Left cardiac atrium (tissue), 4 donors: ENCODE measurements at places on chromosomes 1 and 21. TPM values are rescaled to one million over a fixed set of nuclear protein-coding genes. Genes with fewer than 3 reads are reported as not detected.
A peak's percentile ranks its signal among the peaks of the same experiment; 100 is the strongest.

GRCh38 chr1:205255941-205256780 lies 28.4 kb downstream of the TMCC2 start:
- DNase-seq: peak; percentile 90

GRCh38 chr1:226017070-226017469 lies 17.9 kb upstream of the SDE2 start:
- no peak for DNase-seq

STUM gene
- 1.5 TPM for total RNA-seq

HFM1 gene
- total RNA-seq: 3.5 TPM
